ENCODE measurements at places on chromosomes 6 and 20. TPM values are rescaled to one million over a fixed set of nuclear protein-coding genes. Genes with fewer than 3 reads are reported as not detected.

The PTK7 gene
- polyA plus RNA-seq, result 89.6 TPM

The MLN gene
- polyA plus RNA-seq, result 0.99 TPM

The BTNL2 gene
- polyA plus RNA-seq, result 0.67 TPM

GRCh38 chr6:125533710-125534397, 215.6 kb upstream of the HEY2 start:
- DNase-seq, result no peak
